ENCODE measurements at places on chromosomes 7 and 10. TPM values are rescaled to one million over a fixed set of nuclear protein-coding genes. Genes with fewer than 3 reads are reported as not detected.

DNA sequence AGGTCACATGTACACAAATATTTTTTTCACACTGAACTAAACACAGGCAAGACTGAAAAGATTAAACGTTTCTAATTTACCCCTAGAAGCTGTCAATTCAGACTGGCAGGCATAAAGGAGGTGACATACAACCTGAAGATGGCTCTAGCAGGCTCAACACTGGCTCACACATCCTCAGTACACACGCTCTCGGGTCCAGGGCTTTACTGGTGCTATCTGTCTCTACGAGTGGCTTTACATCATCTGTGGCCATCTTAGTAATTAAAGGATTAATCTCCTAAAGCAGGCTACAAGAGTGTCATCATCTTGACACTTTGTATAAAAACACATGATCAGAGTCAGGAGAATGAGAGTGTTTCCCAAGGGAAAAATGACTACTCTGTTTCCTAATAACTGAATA lies 57.3 kb downstream of the COPG2 start:
- DNase-seq, result no peak

Gene FAM200A
- 3.0 TPM for total RNA-seq

DNA sequence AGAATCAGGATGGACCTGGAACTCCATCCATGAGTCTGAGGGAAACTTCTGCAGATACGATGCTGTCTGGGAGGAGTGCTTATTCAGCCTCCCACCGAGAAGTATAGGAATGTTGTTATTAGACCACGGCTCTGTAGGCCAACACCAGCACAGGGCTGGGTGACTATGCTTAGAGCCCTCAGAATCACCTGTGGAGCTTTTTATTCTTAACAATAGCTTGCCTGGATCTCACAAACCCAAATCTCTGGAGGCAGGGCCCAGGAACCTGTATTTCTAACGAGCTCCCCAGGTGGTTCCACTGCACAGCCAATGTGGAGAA lies 55.6 kb upstream of the ARID5B start:
- DNase-seq, result no peak

- DNase-seq, result no peak
Observed at GRCh38 chr7:136234040-136234439, 256.9 kb upstream of the MTPN start.

GRCh38 chr7:25807086-25807611 lies 344.8 kb upstream of the NFE2L3 start:
- no peak for DNase-seq

- no peak for DNase-seq
Observed at GRCh38 chr10:12042409-12042796, 206 bp downstream of the UPF2 start.

- no peak for DNase-seq
Observed at GRCh38 chr10:125329056-125329455, 168.7 kb upstream of the CTBP2 start.

DNA sequence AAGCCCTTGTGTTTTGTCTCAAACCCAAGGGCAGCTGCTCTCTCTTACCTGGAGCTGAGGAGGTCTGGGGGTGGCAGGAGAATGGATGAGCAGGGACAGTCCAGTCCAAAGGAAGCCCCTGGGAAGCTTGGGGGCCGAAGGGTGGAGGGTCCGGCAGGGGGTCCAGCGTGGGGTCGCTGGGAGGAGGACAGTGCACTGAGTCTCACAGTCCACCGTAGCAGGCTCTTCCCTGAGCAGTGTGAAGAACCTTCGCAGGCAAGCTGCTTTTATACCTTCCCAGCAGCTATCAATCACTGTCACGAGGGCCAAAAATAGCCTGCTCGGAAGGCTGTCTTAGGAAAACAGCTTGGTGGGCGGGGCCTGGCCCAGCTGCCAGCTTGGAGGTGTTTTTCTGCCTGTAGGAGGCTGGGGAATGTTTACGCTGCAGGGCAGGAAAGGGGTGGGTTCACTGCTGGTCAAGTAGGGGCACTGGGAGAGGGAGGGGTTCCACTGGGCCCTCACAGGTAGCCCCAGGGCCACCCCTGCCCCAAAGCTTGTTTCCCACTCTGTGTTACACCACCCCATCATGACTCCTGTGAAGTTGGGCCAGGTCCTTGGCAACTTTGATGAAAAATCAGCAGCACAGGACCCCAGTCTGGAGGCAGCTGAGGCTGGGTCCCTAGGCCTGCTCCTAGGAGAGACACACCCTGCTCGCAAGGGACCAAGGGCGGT lies at the start of gene DEPP1:
Gene DEPP1 (minus strand): TSS at position 240 of the 711 bp plus-strand sequence. CDS start 779 bp downstream, outside the sequence.
- peak; percentile 87 for DNase-seq

DNA sequence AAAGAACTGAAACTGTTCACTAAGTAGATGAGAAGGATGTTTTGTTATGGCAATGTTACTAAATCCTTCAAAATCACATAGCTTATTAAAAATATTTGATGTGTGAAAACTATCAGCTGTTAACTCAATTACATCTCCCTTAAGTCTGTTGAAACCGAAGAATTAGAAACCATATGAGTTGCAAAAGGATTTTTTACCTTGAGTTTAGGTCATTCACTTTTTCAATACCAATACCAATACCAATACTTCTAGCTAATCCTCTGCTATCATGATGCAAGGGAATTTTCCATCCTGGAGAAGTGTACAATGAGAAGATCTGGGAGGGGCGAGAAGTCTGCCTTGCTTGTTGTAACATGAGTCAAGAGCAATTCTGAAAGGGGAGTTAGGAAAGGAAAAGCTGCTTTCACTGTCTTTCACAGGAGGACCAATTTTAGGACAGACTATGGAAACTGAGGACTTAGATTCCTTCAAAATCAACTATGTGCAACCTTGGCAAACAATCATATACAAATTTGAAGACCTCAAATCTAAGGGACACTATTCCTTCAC lies 199.7 kb downstream of the IMMP2L start:
- no peak for DNase-seq

GRCh38 chr7:126535176-126535575 lies 717.6 kb downstream of the GRM8 start:
- DNase-seq, result no peak

GRCh38 chr7:4054158-4054557 lies 627.9 kb upstream of the FOXK1 start:
- no peak for DNase-seq

All from omental fat pad (tissue), 4 donors.